Activated CD4-positive, alpha-beta memory T cell treated with anti-CD3 and anti-CD28 coated beads, Interleukin-2, amount 10 ng/mL, durations not matched to agents 7 days and 5 days (primary cell): ENCODE measurements at places on chromosomes 2 and 18. TPM values are rescaled to one million over a fixed set of nuclear protein-coding genes. Genes with fewer than 3 reads are reported as not detected.

GRCh38 chr2:37338933-37339332 lies 5.5 kb upstream of the QPCT start:
- peaks cover 51% of the 10 kb centered on the region for H3K27me3 ChIP-seq
- H3K4me1 ChIP-seq, result no peaks in the 10 kb centered on the region
- no peaks in the 10 kb centered on the region for H3K36me3 ChIP-seq

SLC35G4 gene
- total RNA-seq, result not detected

DNA sequence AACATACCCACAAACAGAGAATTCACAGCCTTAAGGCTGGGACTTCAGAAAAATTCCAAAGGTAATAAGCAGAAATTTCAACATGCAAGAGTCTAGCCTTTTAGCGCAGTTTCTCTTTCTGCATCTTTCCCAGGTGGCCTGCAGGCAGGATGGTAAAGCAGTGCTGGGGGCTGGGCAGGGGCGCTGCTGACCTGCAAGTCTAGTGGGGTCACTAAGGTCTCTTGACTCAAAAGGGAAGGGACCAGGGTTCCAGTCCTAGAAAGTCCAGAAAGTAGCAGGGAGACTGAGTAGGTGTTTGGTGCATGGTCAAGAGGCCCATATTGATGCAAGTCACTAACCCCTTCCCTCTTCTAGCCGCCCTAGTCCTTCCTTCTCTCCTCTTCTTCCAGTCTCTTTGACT lies 169.2 kb downstream of the TGIF1 start:
- H3K27ac ChIP-seq, result no peak overlapping the region
- H3K36me3 ChIP-seq, result no peaks in the 10 kb centered on the region
- H3K27me3 ChIP-seq, result no peaks in the 10 kb centered on the region
- no peak for DNase-seq

DNA sequence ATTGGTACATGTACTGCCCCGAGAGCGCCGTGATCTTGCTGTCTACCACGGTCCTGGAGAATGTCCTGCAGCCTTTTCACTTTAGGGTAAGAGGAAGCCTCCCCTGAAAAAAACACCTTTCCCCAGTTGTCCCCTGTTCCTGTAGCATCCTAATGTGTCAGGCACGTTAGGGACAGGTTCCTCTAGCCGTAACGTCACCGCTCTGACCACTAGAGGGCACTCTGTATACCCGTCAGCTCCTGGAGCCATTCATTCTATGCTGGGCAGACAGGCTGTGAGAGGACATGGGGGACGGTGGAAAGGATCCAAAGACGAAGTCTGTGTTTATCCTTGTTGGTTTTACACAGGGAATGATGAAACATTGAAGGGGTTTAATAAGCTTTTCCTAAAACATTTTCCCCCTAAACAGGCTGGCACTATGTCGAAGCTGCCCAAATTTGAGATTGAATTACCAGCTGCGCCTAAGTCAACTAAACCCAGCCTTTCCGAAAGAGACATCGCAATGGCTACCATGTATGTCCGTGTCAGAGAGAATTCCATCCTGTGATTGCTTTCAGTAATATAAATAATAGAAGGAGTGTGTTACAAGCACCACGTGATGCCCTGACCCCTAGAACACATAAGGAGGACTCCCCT lies 12.7 kb downstream of the RMC1 start:
- H3K4me3 ChIP-seq, result no peak overlapping the region
- no peaks in the 10 kb centered on the region for H3K27me3 ChIP-seq
- H3K27ac ChIP-seq, result peak overlapping the region; percentile 40
- H3K4me1 ChIP-seq, result peaks cover 26% of the 10 kb centered on the region
- peaks cover 66% of the 10 kb centered on the region for H3K36me3 ChIP-seq

NAT8 gene
- not detected for total RNA-seq

DNA sequence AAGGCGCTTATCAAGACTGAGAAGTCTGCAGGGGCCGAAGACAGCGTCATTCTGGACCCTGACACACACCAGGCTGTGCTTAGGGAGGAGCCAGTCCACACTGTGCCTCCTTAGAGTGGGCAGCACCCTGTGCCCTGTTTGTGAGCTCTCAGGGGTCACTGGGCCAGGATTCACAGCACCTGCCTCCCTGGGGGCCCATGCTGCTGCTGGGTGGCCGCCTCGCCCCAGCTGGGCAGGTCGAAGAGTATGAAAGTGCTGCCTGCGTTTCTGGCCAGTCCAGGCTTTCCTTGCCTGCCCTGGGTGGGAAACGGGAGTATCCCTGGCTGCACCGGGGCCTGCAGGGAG lies 15.4 kb upstream of the GPR55 start:
- H3K36me3 ChIP-seq, result peaks cover 6% of the 10 kb centered on the region
- no peak overlapping the region for H3K4me3 ChIP-seq
- no peak overlapping the region for H3K27ac ChIP-seq
- DNase-seq, result no peak
- H3K27me3 ChIP-seq, result peaks cover 11% of the 10 kb centered on the region
- peaks cover 23% of the 10 kb centered on the region for H3K4me1 ChIP-seq

- no peak for DNase-seq
- no peak overlapping the region for H3K4me3 ChIP-seq
- H3K36me3 ChIP-seq, result no peaks in the 10 kb centered on the region
- no peak overlapping the region for H3K27ac ChIP-seq
These were observed 24.6 kb upstream of the B3GNT7 start for GRCh38 chr2:231370749-231371429.

- peaks cover 5% of the 10 kb centered on the region for H3K27me3 ChIP-seq
- no peak for DNase-seq
- H3K4me1 ChIP-seq, result peaks cover 17% of the 10 kb centered on the region
- H3K4me3 ChIP-seq, result no peak overlapping the region
- H3K27ac ChIP-seq, result no peak overlapping the region
- H3K36me3 ChIP-seq, result no peaks in the 10 kb centered on the region
These were observed 26.9 kb upstream of the RAB27B start for GRCh38 chr18:54801374-54801773.
